ENCODE measurements at places on chromosomes 6 and 20.
A peak's percentile ranks its signal among the peaks of the same experiment; 100 is the strongest.

- no peak for DNase-seq
Observed at GRCh38 chr6:113763311-113763766, 93.8 kb upstream of the MARCKS start.

DNA sequence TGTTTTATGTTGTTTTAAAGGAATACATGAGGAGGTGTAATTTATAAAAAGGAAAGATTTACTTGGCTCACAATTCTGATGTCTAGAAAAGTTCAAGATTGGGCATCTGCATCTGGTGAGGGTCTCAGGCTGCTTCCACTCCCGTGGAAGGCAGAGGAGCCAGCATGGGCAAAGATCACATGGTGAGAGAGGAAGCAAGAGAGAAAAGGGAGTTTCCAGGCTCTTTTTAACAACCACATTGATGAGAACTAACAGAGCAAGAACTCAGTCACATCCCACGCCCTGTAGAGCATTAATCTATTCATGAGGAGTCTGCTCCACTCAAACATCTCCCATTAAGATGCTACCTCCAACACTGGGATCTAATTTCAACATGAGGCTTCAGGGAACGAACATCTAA is 1666.3 kb downstream of the HACE1 start:
- DNase-seq: no peak

GRCh38 chr6:104218116-104218515 is 641.6 kb downstream of the HACE1 start:
- no peak for DNase-seq

- no peak for DNase-seq
Observed at GRCh38 chr6:149138089-149138488, 179.4 kb upstream of the TAB2 start.

GRCh38 chr20:23794065-23794464 is 32.5 kb downstream of the CST2 start:
- no peak for DNase-seq

DNA sequence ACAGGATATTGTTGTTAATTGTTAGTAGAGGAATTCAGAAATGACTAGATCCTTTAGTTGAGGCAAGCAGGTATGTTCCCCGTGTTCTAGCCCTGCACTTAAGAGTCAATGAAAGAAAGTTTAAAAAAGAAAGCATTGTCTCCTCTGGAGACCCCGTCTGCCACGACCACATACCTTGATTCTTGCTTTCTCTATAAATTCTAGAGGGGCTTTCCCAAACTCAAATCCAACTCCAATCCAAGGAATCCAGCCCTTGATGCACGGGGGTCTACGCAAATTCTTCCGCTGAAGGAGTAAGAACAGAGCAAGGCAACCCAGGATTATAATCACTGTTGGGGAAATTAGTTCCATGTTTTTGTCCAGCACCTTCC is 401 bp downstream of the CYP39A1 start:
- DNase-seq: peak; percentile 41

- DNase-seq: no peak
Observed at GRCh38 chr20:24951536-24952083, 2.5 kb downstream of the CST7 start.

DNA sequence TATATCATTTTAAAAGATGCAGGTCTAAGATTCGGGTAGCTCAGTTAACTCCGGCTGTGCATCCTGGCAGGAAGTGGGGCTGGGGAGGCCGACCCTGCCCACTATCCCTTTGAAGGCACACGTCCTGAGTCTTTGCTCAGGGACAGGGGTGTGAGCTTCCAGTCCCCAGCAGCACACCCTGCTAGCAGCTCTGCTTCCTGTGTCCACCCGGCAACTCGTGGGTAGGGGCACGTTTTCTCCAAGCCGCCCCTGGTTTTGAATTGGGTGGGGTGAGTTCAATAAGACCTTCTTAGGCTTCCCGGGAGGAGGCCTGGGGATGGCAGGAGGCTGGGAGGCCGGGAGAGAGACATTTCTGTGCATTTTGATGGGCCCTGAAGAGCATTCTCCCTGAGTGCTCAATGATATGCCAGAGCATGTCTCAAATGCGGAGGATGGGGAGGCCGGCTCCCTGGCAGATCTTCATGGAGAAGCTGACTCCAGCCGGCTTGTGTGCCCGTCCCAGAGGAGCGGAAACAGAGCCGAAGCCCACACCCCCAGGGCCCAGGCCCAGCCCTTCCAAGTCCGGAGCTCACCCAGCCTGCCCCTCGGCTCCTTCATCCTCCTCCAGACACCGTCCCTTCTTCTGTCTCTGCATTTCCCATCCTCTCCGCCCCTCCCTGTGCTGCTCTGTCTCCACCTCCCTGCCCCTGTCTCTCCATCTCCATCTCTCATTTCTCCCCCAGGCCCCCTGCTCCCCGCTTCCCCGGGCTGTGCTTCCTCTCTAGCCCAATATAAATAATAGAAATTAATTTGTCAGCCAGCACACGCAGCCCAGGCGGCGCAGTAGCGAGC is 36.3 kb upstream of the ZFAND3 start:
- DNase-seq: peak; percentile 41

DNA sequence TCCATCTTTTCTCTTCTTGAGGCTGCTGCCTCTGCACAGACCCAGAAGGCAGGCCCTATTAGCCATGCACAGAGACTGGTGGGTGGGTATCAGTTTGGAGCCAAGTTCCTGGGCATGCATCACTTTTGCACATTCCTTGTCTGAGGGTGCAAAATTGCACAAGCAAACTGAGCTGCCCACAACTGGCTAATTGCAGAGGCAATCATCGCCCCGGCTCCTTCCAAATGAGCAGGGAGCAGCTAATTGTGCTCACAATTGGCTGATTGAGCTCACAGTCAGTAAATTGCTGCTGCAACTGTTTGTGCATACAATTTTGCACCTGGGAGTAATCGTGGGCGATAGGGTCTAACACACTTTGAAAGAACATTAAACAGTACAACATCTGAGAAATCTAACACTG is 511.4 kb downstream of the DHX35 start:
- DNase-seq: no peak

- no peak for DNase-seq
Observed at GRCh38 chr6:29813809-29814208, 13.8 kb upstream of the HLA-G start.

GRCh38 chr20:46004889-46005473 is 3.7 kb upstream of the MMP9 start:
- DNase-seq: no peak

GRCh38 chr6:166487148-166487547 is 99.3 kb downstream of the RAMACL start:
- no peak for DNase-seq

GRCh38 chr6:125647391-125647790 is 102.0 kb upstream of the HEY2 start:
- DNase-seq: no peak

GRCh38 chr6:802701-803100 is 109.8 kb upstream of the EXOC2 start:
- DNase-seq: no peak

DNA sequence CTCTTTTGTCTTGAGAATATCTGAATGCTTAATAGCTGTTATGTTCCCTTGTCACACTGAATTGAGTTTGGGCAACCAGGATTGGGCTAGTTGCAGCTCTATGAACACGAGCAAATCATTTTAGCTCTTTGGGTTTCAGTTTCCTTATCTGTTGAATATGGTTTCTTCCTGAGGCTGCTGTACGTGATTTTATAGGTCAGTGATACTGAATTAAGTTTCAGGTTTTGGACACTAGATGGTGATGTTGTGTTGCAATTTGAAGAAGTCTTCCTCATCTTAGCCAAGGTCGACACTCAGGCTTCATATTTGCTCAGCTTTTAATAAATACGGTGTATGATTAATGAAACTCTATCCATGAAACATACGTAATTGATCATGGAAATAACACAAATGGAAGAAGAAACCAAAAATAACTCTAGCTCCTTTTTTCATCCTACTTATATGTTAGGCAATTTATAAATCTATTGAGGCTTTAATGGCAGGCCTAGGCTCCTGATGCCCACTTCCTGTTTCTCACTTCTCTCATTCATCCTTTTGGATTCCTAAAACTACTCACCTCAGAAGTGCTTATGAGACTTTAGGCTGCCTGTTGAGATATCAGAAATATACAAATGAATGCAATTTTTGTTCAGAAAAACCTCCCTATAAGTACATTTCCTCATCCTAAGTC is 354.1 kb upstream of the MAP3K7 start:
- peak; percentile 74 for DNase-seq
